BJ (cell line): ENCODE measurements at places on chromosomes 16 and 17.
A peak's percentile ranks its signal among the peaks of the same experiment; 100 is the strongest.

DNA sequence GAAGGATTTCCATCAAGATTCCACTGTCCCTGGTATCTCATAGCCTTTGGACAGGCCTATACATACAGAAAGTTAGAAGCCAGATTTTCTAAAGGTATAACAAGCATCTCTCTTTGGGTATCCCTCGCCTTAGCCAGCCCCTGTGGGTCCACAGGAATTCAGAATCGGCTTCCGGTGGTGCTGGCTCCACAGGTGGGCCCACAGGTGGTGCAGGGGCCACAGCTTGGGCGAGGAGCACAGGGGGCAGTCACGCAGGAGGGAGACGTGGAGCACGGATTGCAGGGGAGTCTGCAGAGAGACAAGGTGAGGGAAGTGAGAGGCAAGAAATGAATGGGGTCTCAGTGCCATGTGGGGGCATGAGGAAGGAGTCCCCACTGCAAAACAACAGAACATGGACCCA lies 3.5 kb downstream of the KRT38 start:
- no peak for DNase-seq

DNA sequence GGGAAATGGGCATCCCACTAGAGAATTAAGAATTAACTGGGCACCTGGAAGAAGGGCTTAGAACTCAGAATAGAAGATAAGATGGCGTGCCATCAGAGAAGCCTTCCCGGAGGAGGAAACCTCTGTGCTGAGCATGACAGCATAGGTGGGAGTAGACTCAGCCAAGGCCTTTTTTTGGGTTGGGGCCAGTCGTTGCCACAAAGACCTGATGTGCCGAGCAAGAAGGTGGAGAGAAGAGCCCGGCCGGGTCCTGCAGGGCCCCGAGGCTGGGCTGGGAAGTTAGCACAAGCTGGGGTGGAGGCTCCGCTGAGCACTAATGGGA lies 1.1 kb upstream of the RAB11FIP4 start:
- DNase-seq, result no peak

DNA sequence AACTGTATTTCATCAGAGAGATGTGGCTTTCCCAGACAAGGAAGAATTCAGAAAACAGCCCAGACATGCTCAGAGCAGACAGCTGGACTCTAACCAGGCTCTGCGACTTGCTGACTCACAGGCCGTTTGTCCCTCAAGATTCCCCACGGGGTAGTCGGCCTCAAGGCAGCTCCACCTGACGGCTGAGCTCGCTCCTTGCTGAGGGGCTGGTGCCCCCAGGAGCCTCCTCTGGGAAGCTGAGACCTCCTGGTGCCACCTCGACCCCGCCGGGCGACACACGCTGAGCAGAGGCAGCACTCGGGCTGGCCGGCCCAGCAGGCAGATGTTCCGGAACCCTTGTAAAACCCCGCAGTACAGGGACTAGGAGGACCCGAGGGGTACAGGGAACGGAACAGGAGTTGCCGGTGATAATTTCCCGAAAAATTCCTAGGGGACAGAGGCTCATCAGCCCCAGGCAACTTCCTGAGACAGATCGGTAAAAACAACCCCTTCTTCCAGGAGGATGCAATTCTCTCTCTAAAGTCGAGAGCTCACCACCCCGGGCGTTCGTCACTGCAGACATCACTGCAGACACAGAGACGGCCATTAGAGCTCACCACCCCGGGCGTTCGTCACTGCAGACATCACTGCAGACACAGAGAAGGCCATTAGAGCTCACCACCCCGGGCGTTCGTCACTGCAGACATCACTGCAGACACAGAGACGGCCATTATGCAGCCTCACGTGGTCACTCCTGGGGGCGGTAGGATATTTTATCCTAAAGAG lies 19.9 kb downstream of the RPH3AL start:
- DNase-seq, result peak; percentile 43

DNA sequence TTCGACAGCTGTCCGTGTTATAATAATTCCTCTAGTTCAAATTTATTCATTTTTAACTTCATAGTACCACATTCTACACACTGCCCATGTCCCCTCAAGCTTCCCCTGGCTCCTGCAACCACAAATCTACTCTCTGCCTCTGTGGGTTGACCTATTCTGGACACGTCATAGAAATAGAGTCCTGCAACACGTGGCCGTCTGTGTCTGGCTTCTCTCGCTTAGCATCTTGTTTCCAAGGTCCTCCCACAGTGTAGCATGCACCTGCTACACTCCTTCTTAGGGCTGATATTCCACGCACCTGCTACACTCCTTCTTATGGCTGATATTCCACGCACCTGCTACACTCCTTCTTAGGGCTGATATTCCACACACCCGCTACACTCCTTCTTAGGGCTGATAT lies 16.5 kb downstream of the SCGB1C2 start:
- no peak for DNase-seq

GRCh38 chr17:40558300-40558889 lies 6.9 kb downstream of the CCR7 start:
- DNase-seq, result no peak

GRCh38 chr17:79392598-79392997 lies 218.3 kb downstream of the RBFOX3 start:
- DNase-seq, result no peak

DNA sequence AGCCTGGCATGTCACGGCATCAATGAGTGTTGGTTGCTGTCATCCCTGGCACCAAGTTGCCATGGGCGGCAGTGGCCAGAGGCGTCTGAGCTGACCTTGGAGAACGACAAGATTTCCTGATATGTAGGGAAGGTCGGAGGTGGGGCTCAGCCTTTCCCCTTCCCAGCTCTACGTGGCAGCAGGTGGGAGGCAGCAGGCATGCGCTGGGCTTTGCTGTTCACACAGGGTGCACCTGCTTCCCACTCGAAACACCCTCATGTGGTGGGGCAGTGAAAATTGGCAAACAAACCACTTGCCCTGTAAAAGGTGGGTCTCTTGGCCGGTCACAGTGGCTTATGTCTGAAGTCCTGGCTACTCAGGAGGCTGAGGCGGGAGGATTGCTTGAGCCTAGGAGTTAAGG lies 12.3 kb upstream of the TFAP4 start:
- DNase-seq, result no peak

GRCh38 chr16:12458591-12459358 lies 344.9 kb downstream of the CPPED1 start:
- no peak for DNase-seq

DNA sequence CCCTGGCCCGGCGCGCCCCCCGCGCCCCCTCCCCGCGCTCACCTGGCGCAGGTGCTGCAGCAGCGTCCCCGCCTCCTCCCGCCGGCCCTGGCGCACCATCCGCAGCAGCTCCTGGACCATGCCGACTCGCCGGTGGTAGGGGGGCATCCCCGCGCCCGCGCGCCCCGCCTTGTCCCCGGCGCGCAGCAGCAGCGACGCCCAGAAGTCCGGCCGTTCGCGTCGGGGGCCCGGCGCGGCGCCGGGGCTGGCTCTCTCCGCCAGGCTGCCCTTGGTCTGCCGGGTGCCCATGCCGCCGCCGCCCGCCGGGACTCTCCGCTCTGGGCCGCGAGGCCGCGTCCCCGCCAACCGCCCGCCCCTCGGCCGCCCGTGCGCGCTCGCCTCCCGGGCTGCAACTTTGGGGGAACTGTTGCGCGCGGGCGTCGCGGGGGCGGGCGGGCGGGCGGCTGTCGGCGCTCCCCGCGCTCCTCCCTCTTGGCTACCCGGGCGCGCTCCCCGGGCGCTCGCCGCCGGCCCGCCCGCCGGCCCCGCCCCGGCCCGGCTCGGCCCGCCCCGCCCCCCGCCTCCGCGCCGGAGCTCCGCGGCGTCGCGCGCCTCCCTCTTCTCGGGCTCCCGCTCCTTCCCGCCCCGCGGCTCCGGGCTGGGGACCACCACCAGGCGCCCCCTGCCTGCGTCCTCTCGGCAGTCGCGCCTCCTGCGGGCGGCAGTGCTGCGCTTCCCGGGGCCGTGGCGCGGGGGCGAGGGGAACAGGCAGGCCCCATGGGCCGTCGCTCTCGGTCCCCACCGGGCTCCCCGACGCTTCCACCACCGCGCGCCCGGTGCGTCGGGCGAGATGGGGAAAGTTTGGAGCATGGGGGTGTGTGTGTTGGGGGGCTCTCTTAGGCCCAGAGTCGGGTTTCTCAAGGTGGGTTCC lies at the start of gene LRRC75A:
TSS of gene LRRC75A (minus strand) at position 491 of the 910 bp plus-strand sequence. CDS start at position 288, 203 bp downstream.
- no peak for DNase-seq

DNA sequence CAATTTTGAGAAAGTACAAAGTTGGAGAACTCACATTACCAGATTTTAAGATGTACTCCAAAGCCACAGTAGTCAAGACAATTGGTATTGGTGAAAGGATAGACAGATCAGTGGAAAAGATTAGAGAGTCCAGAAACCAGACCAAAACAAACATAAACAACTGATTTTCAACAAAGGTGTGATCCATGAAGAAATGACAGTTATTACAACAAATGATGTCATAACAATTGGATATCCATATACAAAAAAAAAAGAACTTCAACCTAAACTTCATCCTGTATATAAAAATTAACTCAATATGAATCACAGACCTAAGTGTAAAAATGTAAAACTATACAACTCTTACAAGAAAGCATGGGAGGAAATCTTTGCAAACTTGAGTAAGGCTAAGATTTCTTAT lies 8.4 kb downstream of the CEP112 start:
- DNase-seq, result no peak

DNA sequence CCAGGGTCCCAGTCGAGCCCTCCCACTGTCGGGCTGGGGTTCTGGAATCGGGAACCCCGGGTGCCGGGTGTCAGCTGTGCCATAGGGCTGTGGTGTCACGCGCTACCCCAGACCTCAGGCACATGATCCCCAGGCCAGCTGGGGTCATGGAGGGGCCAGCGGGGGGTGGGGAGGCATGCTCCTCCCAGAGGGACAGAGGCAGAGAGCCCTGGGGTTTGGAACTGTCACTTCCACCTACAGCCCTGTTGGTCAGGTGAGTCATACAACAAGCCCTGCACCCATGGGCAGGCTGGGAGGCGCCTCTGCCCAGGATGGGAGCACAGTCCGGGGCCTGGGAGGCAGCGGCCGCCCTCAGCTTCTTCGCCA lies 63.0 kb downstream of the BAIAP2 start:
- no peak for DNase-seq

DNA sequence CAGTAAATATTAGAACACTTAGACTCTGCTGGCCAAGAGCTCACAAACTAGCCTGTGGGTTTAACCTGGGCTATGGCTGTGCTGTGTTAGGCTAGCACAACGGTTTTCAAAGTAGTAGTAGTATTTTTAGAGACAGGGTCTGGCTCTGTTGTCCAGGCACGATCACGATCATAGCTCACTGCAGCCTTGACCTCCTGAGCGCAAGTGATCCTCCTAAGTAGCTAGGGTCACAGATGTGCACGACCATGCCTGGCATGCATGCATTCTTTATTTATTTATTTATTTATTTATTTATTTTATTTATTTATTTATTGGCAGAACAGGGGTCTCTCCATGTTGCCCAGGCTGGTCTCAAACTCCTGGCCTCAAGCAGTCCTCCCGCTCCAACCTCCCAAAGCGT lies 10.3 kb downstream of the MRPL27 start:
- no peak for DNase-seq

- no peak for DNase-seq
Observed at GRCh38 chr16:20519231-20519630, 56.9 kb downstream of the ACSM2B start.

- no peak for DNase-seq
Observed at GRCh38 chr16:13962232-13962631, 42.3 kb downstream of the ERCC4 start.

DNA sequence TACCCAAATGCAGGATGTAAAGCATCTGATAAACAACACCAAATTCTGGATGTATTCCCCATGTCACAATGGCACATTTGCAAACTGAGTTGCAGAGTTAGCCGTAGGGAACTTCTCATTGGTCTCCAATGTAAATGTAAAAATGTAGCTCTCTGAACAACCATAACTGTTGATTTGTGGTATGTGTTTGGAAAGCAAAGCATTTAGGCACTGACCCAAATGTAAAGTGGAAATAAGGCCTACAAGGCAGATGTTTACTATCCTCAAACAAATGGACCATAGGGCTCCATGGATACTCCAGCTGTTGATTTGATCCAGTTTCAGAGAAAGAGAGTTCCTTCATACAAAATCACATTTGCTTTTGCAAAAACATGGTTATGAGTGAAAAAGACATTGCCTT lies 223.0 kb upstream of the ELAC2 start:
- DNase-seq, result no peak

DNA sequence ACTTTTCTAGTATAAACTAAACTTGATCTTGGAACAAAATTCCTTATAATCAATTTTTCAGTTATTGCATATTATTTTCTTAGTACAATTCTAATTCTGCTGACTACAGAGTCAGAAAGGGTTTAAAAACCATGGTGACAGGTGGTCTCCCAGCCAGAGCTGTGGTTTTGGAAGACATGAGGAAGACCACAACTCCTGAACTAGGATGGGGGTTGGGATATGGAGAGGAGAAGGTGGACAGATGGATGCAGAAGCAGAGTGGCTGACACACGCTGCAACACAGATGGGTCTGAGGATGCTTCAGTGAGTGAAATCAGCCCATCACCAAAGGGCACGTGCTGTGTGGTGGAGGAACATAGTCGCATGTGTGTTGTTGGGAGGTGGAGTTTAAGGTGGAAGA lies 187.7 kb downstream of the LGALS9B start:
- no peak for DNase-seq

DNA sequence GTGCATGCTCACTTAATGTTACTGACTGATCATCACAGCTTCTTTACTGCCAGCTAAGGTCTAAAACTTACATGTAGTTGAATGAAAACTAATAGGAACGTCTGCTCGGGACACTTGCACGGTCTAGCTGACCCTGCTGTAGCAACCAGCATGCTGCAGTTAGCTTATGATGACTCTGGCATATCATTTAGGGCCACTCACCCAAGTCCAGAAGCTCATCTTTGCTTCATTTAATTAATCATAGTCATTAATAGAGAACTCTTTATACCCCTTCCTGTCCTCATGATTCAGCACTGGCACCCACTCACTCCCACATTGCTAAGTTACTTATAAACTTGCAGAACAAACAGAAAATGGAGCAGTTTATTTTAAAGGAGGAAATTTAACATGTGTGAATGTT lies 136.3 kb downstream of the NLK start:
- no peak for DNase-seq

- no peak for DNase-seq
Observed at GRCh38 chr17:29103341-29103740, 60.4 kb downstream of the PIPOX start.

- DNase-seq, result no peak
Observed at GRCh38 chr17:2369551-2370210, 31.2 kb downstream of the MNT start.

- DNase-seq, result no peak
Observed at GRCh38 chr16:9053006-9053601, 38.3 kb upstream of the HAPSTR1 start.
